ENCODE measurements at places on chromosomes 3 and 15.

DNA sequence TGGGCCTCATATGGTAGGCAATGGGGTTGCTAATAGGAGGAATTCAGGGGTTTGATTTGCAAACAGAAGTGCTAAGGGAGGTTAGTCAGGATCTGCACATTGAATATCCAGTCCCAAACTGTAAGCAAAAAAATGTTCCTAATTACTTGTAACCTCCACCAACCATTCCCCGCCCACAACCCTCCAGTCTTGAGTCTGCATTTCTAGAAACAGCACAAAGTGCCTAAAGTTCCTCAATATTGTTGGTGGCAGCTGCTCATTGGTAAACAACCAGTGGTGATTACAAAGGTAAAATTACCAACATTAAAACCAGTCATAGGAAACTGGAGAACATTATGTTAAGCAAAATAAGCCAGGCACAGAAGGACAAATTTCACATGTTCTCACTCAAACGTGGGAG, 18.9 kb downstream of the HDC start:
- DNase-seq, result no peak

DNA sequence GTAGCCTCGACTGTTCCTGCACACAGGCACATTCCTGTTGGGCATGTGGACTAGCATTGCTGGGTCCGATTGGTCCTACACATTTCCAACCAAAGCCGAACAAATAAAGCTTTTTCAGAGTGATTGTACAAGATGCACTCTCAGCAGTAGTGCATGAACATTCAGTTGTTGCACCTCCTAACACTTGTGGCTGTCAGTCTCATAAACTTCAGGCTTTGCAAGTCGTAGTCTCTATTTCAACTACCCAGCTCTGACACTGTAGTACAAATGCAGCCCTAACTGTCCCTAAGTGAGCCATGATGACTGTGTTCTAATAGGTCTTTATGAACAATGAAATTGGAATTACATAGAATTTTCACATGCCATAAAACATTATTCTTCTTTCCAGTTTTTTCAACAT, 281.7 kb upstream of the ATP10A start:
- DNase-seq, result no peak

- no peak for DNase-seq
Observed at GRCh38 chr15:77032052-77032646, 37.2 kb downstream of the PSTPIP1 start.

DNA sequence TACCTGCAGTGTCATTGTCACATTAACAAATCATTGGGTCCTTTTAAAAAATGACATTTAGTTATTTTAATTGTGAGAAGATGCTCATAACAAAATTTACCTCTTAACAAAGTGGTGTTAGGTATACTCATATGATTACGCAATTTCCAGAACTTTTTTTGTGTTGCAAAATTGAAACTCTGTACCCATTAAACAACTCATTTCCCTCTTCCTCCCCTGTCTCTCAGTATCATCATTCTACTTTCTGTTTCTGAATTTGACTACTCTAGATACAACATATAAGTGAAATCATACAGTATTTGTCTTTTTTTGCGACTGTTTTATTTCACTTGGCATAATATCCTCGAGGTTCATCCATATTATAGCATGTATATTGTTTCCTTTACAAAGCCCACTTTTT, 58.7 kb upstream of the CHST2 start:
- DNase-seq, result no peak

DNA sequence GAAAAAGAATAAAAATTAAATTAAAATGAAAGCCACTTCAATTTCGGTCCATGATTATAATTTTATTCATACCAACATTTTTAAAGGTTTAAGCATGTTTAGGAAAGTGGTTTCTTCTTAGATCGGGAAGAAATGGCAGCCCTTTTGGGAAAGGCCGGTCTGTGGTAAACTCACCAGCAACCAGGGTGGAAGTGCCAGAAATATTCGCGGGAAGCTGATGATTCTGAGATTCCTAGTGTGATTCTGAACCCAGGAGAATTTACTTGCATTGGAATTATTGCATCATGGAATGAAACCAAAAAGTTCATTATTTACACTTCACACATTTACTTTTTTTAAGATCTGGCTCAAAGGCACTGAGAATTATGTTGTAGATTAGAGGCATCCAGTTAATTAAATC, 97.2 kb upstream of the CCNL1 start:
- DNase-seq, result no peak

- DNase-seq, result no peak
Observed at GRCh38 chr15:60087561-60087960, 83.5 kb downstream of the FOXB1 start.

DNA sequence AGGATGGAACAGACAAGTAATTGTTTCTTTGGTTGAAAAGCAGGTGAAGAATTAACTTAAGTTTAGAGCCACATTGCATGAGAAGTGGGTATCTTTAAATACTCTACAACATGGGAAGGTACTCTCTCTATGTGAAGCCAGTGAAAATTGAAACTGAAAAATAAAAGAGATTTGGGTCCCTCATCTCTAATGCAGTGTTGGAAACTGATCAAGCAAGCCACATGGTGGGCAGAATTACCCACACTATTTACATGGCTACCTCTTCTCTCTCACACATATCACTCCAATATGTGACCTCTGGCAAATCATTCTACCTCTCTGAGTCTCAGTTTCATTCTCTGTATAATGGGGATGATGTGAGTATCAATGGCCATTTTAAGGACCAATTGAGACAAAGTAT, 339.0 kb downstream of the IL5RA start:
- no peak for DNase-seq

DNA sequence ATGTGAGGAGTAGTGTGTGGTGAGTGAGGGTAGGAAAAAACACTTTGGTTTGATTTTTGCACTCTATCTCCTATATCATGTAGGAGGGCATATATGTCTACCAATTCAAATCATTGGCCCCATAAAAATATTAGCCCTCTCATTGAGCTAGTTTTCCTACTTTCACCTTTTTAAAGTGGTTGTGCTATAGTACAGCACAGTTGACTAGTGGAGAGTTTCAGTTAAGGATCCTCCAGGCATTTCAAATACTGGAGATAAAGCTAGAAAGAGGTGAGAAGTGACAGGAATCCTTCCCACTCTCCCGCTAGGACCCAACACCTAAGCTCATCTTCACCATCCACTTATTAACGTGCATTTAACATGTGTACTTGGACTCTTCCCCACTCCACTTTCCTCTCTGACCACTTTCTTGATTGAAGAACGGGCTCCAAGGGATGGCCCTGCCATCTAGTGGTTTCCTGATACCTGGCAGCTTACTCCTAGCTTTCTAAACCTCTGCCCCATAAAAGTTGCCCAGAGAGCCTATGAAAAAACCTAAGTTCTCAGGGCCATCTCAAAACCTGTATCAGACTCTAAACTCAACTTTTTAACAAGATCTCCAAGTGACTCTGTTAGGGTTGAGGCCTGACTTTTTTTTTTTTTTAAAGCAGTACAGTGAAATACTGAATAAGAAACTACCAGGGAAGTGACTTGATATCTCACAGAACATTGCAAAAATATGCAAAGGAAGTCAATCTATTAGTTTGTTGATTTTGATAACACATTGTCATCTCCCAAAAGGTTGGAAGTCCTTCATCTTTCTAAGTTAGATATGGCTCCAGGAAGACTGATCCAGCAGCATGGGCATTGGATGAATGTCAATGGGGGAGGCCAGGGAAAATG, 17.9 kb downstream of the IL12A start:
- peak; percentile 57 for DNase-seq

GRCh38 chr15:60704129-60704528, 225.2 kb upstream of the ICE2 start:
- no peak for DNase-seq

DNA sequence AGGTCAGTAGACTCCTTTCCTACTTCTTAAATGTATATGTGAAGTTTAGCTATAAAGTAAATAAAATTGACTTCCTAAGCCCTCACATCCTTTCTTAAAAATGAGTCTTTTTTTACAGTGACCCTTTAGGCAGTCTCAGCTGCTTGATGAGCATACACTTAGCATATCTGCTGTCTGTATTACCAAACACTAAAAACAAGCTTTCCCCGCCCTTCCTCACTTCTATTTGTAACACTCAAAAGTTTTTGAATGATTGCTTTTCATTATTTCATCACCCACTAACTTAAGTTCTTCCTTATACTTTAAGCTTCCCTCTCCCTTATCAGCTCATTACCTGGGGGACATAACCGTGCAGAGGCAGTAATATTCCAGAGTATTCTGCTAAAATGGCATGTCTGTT, 89.4 kb downstream of the PLOD2 start:
- DNase-seq, result no peak

DNA sequence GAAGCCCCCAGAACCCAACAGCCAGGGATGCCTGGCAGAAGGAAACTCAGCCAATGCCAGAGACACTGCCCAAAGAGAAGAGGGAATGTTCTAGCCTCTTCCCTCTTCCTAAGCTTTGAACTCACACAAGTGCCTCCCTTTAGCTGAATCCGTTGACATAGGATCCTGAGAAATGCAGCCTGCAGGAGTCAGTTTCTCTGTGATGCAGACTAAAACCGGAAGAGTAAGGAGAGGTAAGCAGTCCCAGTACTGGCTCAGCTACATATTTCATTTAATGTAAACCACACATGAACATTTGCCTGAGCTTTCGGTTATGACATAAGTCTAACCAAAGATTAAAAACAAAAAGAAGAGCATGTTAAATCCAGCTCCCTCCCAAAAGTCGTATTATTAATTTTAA, 768.7 kb downstream of the TBL1XR1 start:
- no peak for DNase-seq

- no peak for DNase-seq
Observed at GRCh38 chr3:8325306-8325705, 176.3 kb upstream of the LMCD1 start.

DNA sequence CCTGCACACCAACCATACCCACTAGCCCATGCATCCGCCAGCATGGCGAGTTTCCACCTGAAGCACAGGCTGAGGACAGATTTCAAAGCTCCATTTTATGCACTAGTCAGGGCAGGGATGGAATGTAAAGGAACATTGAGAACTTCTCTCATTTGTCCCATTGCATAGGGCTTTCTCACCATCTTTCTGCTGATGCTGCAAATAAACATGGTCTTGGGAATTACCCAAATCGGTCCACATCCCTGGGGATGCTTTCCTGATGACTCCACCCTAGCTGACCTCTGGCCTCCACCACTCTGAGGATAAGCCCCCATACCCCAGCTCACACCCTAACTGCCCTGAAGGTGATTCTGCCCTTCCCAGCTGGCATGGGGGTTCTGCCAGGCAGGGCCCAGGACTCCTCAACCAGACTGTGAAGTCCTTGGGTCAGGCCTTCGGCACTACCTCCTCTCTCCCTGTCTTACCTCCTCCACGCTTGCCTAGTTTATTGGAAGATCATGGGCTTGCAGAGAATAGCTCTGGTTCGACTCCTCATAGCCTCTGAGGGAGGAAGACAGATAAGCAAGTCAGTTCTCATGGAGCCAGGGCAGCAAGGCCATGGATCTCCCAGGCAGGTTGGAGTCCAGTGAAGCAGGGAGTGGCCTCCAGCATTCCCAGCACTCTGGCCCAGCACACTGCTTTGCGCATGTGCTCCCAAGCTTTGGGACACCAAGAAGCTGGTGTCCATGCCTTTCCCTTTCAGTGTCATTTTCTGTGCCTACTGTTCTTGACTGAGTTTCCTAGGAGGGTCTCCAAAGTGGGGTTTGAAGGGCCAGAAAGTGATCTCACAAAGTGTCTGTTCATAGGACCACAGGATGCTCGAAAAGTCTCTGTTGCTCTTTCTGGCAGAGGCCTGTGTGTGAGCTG, 27.6 kb upstream of the XYLB start:
- no peak for DNase-seq

DNA sequence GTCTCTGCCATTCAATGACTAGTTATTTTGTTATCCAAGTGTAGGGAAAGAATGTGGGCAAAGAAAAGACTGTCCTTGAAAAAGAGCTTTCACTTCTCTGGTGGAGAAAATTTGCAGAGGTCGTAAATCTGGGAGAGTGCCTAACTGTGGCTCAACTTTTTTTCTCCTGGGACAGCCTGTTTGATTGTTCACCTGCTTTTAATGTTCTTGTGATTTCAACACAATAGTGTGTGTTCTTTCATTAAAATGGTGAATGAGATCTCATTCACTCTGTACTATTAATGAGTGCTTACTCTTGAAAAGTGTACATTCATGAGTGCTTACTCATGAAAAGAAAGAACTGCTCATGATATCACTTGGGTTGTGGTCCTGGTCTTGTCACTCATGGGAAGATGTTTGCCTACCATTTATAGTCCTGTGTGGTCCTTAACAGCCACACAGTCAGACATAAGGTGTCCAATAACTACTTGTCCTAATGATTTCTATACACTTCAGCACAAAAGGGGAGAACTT, 567.3 kb downstream of the GRM7 start:
- DNase-seq, result no peak

GRCh38 chr3:136844724-136845123, 17.3 kb upstream of the NCK1 start:
- DNase-seq, result no peak

DNA sequence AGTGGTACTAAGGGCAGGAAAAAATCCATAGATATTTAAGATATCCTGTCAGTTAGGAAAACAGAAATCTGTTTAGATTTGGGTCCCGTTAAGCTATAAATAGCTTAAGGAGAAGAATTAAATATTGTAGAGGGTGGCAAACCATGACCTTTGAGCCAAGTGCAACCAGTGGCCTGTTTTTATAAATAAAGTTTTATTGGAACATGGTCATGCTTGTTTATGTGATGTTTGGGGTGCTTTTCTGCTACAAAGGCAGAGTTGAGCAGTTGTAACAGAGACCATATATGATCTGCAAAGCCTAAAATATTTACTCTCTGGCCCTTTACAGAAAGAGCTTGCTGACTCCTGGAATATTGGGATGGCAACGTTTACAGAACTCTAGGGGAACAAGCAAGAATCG, 66.3 kb downstream of the SQOR start:
- DNase-seq, result no peak

DNA sequence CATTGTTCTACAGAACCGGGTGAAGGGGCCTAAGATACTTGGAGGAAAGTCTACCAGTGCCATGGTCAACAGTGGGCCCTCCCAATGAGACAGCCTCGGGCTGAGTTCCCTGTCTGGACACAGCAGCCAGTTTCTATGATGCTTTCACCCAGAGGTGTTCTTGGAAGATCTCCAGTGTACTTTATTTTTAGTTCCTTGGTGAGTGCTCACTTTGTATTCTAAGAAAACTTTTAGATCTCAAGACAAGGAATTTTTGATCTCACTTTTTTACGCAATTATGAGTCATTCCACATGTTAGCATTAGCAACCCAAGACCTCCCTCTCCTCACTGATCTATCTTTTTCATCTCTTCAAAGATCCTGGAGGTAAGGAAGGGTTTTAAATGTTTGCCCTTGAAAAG, 287.7 kb downstream of the RORA start:
- DNase-seq, result no peak

DNA sequence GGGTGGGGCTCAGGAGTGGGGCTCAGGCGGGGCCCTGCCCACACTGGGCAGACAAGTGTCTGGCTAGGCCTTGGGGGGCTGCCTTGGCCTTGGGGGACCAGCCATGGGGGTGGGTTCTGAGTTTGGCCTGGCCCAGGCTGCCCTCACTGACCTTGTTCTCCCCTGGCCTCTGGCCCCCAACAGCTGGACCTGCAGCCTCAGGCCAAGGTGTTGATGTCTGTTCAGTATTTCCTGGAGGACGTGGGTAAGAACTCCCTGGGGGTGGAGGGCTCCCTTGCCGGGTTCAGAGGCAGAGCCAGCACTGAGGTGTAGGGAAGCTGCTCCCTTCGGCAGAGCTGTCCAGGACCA, 20.0 kb downstream of the PRKCD start:
- DNase-seq, result no peak
